HS-27A (cell line): ENCODE measurements at places on chromosomes 3 and 15.
A peak's percentile ranks its signal among the peaks of the same experiment; 100 is the strongest.

- no peak for DNase-seq
Measured at GRCh38 chr15:71802770-71803169, 7.6 kb upstream of the NR2E3 start.

DNA sequence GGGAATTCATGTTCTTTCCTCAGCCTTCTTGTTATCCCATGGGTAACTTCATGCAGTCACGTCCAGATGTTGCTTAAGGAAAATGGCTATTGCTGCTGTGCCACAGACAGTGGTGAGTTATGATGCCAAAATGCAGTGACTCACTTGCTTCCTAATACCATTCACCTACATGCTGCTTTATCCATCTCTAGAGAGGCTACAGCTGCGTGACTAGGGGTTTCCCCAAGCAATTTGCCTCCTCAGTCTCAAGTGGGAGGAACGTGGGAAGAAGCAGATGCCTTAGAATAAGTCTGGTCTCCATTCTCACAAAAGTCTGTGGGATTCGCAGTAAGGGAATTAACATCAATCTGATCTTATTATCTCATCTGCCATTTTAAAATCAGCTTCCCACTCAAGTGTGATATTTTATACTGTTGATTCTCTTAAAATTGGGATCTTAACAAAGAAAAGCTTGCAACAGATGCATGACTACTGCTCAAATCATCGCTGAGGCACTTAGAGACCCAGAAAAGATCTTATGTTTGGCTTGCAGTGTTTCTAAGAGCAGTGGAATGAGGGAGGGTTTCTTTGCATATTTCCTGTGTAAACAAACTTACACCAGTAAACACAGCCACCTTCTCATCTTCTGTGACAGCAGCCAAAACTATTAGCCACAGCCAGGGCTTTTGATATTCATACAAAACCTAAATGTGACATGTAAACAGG is 62.0 kb upstream of the ACP3 start:
- DNase-seq = no peak

DNA sequence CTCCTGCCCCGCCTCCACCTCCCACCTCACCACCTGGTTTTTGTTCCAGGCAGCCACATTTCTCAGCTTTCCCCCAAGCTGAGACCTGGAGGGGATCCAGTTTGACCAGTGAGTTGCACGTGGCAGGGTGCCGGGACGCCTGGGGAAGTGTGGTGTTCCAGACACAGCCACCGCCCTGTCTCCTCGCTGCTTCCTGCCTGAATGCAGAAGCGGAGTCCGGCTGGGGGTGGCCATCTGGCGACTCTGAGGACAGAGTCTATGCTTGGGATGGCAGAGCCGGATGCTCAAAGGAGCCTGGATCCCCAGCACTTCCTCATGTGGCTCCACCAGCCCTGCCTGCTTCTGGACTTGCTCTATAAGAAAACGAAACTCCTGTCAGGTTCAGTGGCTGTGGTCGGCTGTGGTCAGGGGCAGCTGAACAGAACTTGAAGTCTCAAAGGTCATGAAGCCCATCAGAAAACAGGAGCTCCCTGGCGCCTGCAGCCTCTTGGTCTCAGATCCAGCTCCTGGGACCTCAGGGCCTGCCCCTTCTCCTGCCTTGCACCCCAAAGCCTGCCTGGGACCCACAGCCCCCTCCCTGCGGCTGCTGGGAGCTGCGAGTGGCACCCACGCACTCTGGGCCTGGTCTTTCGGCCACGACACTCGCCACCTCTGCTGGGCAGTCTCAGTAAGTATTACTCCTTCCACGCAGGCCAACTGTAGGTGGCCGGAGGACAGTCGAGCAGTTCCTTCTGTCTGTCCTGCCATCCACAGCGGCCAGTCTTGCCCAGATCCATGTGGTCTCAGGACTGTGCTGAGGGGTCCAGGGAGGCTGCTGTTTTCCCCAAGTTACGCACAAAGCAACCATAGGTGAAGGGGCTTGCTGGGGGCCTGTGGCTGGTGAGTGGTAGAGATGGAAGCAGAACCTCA is 112.8 kb upstream of the MEF2A start:
- DNase-seq = no peak

GRCh38 chr3:193214445-193214844 is 26.6 kb upstream of the PLAAT1 start:
- DNase-seq = no peak

- no peak for DNase-seq
Measured at GRCh38 chr3:197458906-197459470, 96.8 kb downstream of the BDH1 start.

DNA sequence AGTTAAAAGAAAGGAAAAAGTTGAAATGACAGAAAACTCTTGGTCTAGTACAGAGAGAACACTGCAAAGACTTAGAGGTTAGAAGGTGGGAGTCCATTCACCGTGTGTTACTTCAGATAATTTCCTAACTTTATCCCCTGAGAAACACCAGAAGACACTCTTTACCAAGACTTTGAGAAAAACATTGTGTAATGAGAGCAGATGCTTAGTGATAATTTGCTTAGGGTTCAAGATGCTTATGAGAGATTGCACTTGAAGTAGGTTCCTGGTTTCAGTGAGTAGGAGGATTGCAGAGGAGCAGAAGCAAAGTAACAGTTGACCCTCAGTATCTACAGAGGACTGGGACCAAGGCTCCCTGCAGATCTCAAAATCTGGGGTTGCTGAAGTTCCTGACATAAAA is 594.1 kb downstream of the NR2F2 start:
- DNase-seq = no peak

GRCh38 chr3:117411971-117412370 is 702.4 kb downstream of the TUSC7 start:
- DNase-seq = no peak

GRCh38 chr3:115646027-115646690 is 22.8 kb downstream of the GAP43 start:
- DNase-seq = no peak

- no peak for DNase-seq
Measured at GRCh38 chr15:98152156-98152555, 191.7 kb downstream of the ARRDC4 start.

DNA sequence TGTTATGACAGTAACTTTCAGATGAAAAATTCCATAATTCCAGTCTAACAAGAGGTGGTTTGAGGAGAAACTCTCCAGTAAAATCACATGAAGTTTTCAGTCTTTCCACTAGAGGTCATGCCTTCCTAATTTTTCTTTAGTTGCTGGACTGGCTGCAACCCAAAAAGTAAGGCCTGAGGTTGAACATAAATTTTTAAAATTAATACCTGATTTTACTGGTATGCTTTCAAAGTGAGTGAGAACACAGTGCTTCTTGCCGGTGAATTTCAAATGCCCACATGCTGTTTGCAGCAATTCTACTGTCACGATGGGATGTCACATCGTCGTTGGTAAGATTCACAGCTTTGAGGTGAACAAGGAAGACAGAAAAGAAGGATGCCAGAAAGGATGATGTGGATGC is 89.0 kb upstream of the FGF12 start:
- DNase-seq = peak; percentile 31
